ENCODE measurements at places on chromosomes 6 and 20.

DNA sequence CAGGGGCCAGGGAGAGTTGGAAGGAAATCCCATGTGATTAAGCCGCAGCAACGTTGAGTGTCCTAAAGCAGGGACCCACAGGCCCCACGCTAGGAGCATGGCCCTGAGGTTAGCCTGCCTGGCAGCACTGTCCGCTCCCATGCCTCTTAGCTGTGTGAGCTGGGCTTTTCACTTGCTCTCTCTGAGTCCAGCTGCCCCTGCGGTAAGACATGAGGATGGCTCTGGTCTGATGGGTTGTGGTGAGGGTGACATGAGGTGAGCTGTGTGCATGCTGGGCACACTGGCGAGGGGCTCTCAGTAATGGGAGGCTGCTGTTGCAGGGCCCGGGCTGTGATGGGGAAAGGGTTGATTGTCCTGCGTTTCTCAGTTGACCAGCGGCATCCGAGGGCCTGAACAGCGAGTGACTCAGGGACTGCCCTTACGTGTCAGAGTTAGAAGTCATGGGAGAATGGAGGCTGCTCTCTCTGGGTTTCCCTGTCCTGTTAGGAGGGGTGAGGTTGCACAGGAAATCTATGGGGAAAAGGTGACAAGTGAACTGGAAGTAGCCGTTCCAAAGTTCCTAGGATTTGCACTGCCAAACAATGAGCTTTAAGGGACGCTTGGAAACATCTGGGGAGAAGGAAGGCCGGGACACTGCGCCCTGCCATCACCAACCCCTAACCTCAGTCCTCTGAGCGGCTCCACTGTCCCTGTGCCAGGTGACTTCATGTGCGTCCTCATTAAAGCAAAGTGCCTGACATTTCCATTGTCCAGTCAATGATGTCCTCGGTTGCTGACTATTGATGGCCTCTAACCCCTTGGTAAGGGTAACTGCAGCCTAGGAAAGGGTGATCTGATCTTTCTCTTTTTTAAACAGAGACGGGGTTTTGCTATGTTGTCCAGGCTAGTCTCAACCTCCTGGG, 51.3 kb downstream of the ADNP start:
- DNase-seq, result no peak

- no peak for DNase-seq
Observed at GRCh38 chr20:63747622-63748069, 8.1 kb downstream of the SLC2A4RG start.

- DNase-seq, result no peak
Observed at GRCh38 chr20:62628691-62629090, 13.6 kb upstream of the SLCO4A1 start.

- DNase-seq, result no peak
Observed at GRCh38 chr6:137848672-137849071, 18.4 kb upstream of the TNFAIP3 start.

DNA sequence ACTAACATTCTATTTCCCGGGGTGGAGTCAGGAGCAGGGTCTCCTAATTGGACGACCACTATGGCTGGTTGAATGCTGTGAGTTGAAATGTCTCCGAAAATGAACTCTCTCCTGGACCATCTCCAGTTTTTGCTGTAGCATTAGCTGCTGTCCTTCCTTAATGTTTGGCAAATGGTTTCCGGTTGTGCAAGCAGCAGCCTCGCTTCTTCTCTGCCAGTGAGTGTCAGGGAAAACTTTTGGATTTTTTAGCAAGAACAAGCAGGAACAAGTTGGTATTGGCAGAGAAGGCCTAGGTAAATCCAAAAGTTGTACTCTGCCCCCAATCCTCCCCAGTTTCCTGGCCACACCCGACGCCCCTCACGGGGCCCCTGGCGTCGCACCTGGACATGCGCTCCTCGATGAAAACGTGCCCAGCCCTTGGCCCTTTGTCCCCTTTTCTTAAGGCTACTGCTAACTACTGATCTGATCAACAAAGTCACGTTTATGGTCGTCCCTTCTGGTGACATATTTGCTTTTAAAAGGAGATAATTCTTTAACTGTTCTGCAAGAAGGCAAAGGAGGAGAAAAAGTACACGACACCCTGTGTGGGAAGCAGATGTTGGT, 103.2 kb downstream of the ARMC2 start:
- no peak for DNase-seq

DNA sequence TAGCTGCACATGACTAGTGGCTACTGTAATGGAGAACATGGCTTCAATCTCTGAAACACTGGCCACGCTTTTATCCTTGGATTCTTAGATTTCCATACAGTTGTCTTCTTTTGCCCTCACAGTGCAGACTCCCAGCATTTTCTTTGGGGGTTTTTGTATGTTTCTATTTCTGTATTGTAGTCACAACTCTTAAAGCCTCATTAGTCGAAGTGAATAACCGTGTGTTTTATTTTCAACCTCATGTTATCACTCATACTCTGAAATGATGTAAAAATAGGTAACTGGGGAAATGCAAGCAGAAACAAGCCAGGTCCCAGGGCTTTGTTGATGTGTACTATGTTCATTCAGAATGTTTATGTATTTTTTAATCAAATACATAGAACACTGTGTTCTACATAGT, 162.9 kb downstream of the JARID2 start:
- DNase-seq, result no peak

- peak; percentile 68 for DNase-seq
Observed at GRCh38 chr6:149862922-149863697, 1.0 kb downstream of the LRP11 start.

- DNase-seq, result no peak
Observed at GRCh38 chr6:137647762-137648447, 153.7 kb upstream of the OLIG3 start.

- peak; percentile 54 for DNase-seq
Observed at GRCh38 chr6:113854531-113855499, 2.3 kb upstream of the MARCKS start.

DNA sequence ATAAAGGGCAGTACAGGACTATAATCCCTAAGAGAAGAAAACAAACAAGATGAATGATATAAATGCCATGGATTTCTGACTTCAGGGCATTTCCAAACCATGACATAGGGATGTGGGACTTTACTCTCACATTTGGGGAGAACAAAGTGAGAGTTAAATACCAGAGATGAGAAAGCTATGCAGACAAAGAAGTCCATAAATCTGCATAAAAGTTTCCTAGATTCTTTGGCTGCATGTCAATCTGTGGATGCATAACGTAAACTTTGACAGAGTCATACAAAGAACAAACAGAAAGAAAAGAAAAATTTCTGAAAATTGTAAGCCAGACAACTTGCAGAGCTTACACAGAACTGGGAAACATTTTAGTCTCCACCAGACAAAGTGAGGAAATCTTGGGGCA, 11.7 kb downstream of the EPM2A start:
- peak; percentile 61 for DNase-seq

- no peak for DNase-seq
Observed at GRCh38 chr6:14743474-14744211, 502.2 kb upstream of the JARID2 start.

- no peak for DNase-seq
Observed at GRCh38 chr6:166614171-166614583, 12.9 kb downstream of the RPS6KA2 start.

- no peak for DNase-seq
Observed at GRCh38 chr6:332671-333070, 40.4 kb downstream of the DUSP22 start.

DNA sequence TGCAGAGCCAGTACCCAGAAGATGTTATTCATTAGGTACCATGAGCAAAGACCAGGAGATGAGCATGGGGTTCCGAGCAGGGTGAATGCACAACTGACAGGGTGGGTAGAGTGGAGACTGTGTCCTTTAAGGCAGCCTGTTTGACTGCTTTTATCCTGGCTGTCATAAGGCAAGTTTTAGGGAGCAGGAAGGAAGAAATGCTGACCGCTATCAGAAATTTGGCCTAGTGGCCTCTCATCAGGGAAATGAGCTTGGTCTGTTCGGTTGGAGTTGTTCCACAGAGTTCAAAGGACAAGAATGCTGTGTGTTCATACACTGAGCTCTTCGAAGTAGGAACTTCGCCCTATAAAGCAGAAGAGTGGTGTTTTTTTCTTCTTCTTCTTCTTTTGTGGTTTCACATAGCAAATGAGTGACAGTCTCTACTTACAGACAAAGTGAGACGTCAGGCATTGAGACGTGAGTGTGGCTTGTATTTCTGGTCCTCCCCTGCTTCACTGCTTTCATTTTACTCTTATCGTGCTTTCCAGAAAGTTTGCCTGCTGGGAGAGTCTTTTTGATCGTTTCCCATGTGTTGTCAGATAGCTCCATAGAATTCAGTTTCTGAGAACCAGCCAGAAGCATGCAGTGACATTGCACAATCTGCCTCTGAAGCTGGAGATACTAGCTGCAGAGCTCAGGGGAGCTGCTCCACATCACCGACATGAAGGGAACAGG, at the start of gene CASS4:
TSS of gene CASS4 (plus strand) at position 502 of the 714 bp plus-strand sequence. CDS start at position 701, 199 bp downstream.
- DNase-seq, result no peak

GRCh38 chr6:138275976-138276375, 57.7 kb upstream of the PBOV1 start:
- no peak for DNase-seq

- no peak for DNase-seq
Observed at GRCh38 chr6:71083308-71083820, 126.5 kb upstream of the B3GAT2 start.

- no peak for DNase-seq
Observed at GRCh38 chr6:93799226-93799625, 379.9 kb upstream of the EPHA7 start.

DNA sequence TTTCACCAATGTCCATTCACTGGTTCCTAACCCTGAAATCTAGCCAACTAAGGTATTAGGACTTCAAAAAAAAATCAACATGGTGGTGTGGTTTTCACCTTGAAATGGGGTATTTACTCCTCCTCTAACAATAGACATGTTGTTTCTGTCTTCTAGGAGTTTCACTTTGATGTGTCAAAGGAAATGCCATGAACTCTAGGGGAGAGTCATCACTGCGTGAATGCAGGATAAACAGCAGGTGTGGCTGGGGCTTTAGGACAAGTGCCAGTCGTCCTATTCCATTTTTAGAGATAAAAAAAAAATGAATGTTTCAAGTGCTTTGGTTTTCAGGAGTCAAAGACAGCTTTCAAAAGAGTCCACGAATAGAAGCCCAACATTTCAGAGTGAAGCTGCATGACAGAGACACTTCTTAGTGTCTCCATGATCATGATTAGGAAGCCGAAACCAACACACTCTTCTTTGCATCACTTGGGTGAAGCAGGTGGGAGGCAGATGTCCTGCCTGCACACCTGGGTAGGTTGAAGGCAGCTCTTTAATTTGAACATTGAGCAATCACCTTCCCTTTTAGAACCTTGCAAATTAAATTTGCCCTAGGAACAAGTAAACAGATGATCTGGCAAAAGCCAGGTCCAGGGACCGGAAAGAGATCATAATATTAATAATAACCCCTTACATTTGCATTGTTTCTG, 328.5 kb upstream of the PRDM1 start:
- DNase-seq, result no peak

GRCh38 chr6:144405163-144405562, 120.0 kb downstream of the UTRN start:
- DNase-seq, result no peak

DNA sequence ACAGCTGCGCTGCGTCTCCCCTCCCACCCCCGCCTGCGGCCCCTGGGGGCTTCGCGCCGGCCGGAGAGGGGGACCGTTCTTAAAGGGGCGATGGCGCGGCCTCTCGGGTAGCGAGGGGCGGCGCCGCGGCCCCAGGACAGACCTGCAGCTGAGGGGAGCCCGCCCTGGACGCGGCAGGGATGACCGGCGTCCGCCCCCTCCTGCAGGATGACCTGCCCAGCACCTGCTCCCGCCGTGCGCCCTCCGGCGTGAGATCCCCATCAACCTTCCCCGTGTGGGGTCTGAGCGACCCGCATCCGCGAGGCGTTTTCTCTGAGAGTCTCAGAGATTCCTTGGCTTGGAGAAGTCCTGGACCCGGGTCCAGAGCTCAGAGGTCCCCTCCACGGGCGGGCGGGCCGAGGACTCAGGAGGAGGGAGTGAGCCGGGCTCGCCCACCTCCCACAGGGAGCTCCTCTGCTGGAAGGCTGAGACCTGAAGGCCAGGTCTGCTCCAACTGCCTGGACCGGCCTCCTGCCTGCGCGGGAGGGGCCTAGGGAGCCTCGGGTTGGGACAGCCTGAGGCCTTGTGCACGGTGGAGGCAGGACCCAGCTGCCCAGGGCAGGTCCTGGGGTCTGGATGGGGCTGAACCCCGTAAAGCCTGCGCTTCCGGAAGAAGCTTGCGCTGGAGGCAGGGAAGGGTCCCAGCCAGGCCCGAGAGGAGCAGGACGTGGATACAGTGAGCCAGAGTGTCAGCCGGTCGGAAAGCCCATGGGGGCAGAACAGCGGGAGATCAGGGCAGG, 532 bp upstream of the NKAIN4 start:
- DNase-seq, result no peak

DNA sequence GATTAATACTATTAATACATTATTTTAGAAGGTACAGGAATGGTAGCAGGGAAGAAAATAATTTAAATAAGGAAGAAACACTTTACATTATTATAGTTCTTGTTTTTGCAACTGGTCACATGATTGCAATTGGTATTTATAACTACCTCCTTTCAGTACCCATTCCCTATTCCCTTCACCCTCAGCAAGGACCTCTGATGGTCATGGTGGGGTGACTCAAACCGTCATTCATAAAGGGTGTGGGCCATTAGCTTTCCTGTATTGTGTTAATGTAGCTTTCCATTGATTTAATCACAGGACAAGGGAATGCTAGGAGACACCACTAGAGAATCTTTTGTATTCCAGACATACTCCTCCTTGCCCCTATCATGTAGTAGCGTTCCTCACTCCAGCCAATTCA, 47.2 kb upstream of the TMEM244 start:
- no peak for DNase-seq

DNA sequence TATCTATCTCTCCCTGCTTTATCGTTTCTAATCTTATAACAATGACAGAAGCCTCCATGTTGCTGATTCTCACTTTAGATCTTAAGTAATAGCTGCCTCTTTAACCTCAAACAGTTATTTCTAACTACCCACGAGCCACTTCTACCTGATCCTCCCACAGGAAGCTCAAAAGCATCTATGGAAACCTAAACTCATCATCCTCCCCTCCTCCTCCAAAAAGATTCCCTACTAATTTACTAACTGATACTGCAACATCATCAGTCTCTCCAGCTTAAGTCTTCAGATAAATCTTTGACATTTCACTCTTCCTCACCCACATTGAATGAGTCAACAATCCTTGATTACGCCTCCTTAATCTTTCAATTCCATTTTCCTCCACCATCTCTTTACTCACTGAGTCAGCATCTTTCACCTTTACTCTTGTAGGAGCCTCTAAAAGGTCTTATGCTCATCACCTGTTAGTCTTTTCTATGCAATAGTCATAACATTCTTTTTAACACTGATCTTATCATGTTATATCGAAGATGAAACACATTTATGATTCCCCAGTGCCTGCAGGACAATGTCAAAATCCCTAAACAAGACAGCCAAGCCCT, 526.7 kb upstream of the CDH4 start:
- no peak for DNase-seq

- no peak for DNase-seq
Observed at GRCh38 chr6:136012198-136012887, 160.8 kb downstream of the PDE7B start.

GRCh38 chr6:150617496-150618460, 18.1 kb downstream of the PLEKHG1 start:
- DNase-seq, result no peak

- no peak for DNase-seq
Observed at GRCh38 chr20:22583773-22584521, 425 bp downstream of the FOXA2 start.

Measured in HAP-1 (cell line).